Eye (tissue), 1 donor: ENCODE measurements at places on chromosomes 2 and 18.

- peak; percentile 64 for DNase-seq
Observed at GRCh38 chr2:96527286-96528005, 9.1 kb upstream of the ARID5A start.

GRCh38 chr2:46723346-46723745 is 192.3 kb downstream of the MCFD2 start:
- no peak for DNase-seq

- peak; percentile 25 for DNase-seq
Observed at GRCh38 chr2:39667104-39667885, 1.6 kb downstream of the TMEM178A start.

DNA sequence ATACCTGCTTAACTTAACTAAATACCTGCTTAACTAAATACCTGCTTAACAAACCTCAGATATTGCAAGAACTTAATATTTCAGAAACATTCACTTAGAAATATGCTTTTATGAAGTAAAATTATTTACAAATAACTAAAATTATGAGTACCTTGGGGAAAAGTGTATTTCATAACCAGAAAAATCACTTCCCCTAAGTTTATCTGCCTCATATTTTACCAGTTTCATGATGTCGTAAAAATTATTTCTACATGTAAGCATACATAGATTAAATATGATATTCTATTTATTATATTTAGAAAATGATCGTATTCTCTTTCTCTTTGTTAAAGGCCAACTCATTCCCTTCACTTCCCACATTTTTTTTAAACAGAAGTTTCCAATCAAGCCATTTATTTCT is 41.5 kb upstream of the DSC1 start:
- no peak for DNase-seq

DNA sequence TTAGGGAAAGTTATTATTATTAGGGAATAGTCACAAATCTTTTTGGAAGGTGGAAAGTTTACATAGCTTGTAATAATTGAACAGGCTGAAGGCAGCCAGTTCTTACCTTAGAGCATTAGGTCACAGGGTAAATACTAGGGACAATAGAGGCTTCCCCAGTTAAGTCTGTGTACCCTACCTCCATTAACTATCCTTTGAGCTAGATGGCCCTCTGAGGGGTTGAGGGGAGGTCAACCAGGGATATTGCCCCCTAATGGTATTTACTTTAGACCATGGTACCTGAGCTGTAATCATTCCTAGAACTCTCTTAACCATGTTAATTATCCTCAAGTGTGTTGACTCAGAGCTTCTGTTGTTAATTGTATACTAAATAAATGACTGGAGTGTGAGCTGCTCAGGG is 120.5 kb upstream of the SCN7A start:
- DNase-seq: no peak

- peak; percentile 98 for DNase-seq
Observed at GRCh38 chr2:96816127-96816835, at the start of gene CNNM3. CNNM3 (plus strand) TSS chr2:96816268; CDS start chr2:96816278, 10 bp downstream.

DNA sequence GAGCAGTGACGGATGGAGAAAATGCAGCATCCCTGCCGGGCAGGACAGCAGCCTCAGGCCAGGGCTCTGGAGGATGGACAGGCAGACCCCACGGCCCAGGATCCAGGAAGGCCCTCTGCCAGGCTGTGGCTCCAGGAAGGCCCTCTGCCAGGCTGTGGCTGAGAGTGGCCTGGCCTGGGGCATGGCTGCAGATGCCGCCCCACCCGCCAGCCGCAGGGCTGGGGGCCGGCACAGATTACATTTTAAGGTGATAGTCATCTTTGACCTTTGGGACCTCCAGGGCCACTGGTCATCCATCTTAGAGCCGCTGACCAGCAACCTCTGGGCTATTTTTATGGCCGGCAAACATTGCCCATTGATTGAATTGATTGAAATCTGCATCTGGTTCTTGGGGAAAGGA is 98.0 kb upstream of the BOD1L2 start:
- no peak for DNase-seq

DNA sequence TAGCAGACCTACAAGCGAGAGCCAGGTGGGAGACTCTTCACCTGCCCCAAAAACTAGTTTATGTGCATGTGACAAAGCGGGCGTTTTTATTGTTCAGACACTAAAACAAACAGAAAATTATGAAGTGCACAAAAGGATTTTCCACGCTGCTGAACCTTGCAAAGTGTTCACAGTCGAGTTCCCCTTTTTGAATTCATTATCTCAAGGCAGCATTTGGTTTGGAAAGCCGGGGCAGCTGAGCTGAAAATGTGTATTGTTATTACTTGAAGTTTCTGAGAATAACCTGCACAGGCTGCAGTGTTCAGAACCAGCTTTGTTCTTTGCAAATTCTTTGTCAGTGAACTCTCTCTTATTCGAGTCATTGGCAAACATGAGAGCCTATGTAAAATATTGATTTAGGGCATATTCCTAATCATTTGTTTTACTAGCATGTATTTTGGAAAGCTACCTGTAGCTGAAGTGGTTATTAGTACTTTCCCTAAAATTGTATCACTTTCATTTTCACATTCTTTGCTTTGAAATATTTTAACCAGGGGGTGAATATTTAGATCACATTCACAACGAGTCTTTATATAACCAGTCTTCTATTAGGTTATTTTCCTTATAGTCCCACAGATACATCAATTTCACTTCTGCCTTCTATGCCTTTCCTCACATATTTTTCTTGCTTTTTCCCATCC is 59.5 kb downstream of the LRRTM1 start:
- DNase-seq: no peak

GRCh38 chr2:208183526-208183925 is 6.3 kb downstream of the C2orf80 start:
- DNase-seq: no peak

DNA sequence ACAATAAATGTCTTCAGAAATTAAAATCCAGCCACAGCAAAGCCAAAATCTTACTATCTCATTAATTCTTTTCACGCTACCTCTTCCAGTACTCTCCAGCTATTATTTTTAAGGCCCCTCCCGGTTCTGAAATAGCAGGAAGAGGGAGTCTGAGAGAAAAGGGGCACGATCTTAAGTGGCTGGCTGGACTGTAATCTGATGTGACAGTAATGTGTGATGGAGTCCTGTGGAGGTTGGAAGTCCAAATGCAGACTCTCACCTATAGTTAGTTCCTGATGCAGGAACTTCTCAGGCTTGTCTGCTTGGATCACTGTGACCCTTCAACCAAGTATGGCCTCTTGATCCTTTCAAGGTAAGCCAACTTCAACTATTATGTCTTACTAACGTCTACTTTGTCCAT is 43.2 kb downstream of the SMAD2 start:
- DNase-seq: peak; percentile 53

GRCh38 chr2:153420394-153420793 is 58.2 kb downstream of the RPRM start:
- no peak for DNase-seq

DNA sequence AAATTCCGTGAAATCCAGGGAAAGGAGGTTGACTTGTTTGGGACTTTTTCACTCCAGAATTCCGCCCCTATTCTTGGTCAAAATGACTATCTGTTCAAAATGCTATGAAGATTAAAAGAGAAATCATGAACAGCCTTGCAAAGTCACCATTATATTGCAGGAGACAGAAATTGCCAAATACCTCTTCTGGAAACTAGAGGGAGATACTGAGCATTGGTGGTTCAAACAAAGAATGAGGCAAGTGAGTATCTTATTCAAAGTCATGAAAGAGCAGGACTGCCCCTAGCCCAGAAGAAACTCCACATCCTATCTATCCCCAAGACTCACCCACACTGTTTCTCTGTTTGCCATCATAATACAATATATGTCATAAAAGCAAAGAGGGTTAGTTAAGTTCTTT is 862.3 kb upstream of the POU3F3 start:
- DNase-seq: no peak

DNA sequence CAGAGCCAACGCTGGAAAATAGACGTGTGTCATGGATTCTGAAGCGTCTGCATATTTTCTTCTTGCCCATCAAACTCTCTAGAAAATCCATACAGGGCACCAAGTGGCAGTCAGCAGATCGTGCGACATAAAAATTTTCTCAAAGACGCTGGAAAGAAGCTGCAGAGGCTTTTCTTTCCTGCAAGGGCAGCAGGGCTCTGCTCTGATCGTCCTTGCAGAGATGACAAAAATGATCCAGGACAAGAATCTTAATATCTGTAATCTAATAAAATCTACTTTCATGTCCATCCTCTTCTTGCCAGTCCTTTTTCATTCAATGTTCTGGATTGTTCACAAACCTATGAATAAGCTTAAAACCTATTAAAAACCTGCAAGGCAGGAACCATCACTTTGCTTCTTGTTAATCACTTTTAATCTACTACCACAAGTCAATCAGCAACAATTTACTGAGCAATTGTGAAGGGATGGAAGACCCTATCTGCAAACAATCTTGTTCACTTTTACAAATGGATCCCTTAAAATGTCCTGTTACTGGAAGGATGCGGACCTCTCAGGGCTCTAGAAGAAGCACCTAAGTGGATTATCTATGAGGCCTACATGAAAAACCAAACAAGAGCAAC is 93.6 kb downstream of the MREG start:
- DNase-seq: no peak

DNA sequence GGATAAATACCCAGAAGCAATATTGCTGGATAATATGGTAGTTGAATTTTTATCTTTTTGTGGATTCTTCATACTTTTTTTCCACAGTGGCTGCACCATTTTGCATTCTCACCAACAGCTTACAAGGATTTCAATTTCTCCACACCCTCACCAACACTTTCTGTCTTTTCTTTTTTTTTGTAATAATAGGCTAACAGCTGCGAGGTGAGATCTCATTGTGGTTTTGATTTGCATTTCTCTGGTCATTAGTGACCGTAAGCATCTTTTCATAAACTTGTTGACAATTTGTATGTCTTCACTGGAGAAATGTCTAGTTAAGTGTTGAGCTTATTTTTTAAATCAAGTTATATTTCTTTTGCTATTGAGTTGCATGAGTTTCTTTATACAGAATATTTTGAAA is 17.6 kb upstream of the SLC9A2 start:
- DNase-seq: no peak

DNA sequence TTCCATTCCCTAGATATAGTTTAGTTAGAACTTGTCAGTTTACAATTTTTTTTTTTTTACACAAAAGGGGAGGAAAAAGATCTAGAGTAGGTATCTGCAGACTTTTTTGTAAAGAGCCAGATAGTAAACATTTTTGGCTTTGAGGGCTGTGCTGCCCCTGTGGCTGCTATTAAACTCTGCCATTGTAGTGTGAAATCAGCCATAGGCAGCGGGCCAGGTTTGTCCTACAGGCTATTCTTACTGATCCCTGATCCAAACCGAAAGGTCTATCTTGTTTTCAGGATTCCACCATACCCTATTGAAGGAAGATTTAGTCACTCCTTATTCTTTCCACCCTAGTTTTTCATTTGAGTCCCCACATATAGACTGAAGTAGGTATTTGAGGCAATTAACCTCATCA is 203.4 kb downstream of the RND3 start:
- DNase-seq: no peak

DNA sequence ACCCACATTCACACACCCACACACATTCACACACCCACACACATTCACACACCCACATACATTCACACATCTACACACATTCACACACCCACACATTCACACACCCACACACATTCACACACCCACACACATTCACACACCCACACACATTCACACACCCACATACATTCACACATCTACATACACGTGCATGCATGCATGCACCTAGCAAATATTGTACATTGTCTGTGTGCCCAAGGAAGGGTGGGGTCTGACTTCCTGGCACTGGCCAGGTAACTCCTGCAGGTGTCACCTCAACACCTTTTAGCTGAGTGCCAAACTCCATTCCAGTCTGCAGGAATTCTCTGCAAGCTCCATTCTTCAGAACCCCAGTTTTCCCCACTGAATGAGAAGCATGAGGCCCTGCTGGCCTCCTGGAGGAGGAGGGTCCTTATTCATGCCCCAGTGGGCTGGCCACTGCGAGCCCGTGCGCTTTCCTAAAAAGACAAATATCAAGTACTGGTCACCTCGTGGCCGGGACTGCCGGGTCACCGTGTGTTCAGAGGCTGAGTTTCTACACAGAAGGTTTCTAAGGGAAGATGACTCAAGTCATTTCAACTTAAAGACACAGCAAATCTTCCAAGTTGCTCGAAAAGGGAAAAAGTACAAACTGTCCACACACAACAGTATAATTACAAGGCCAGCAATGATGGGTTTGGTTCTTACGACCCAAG is 131.5 kb downstream of the HDAC4 start:
- no peak for DNase-seq

DNA sequence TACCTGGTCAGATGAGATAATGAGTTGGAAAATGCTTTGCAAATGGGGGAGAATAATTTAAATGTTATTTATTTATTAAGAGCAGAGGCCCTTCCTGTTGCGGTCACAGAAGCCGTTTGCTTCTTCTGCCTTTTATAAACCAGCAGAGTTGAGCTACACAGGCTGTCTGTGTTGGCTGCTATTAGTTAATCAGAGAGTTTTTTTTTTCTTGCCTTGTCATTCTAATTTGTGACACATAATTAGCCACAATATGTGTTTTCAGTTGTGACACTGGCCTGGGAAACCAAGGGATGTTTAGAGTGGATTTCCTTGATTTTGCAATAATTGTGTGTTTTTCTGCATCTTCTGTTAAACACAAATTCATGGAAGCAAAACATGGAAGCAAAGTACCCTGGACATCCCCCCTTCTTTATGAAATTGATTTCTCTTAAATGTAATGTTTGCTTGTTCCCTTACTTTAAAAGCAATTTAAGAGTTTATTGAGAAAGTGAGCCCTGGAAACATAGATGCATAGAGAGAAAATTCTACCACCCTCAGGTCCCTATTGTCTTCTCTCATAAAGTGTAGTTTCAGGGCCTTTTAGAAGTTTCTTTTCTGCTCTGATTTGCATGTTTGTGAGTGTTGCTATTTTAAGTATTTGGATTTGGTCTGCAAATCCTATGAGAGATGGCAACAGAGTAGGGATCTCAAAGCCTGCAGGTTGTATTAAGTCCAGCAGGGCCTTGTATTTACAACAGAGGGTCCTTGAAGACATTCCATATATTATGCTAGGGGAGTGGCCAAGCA is 22.8 kb upstream of the IL37 start:
- no peak for DNase-seq

- no peak for DNase-seq
Observed at GRCh38 chr2:70607121-70607561, 53.5 kb upstream of the TGFA start.

- DNase-seq: no peak
Observed at GRCh38 chr2:11466307-11467128, 557 bp upstream of the E2F6 start.
